ENCODE measurements at places on chromosomes 7 and 10.

- no peak for DNase-seq
Observed at GRCh38 chr7:127287133-127287532, 34.4 kb upstream of the GRM8 start.

GRCh38 chr10:94879214-94879613 lies 59.2 kb upstream of the CYP2C9 start:
- no peak for DNase-seq

DNA sequence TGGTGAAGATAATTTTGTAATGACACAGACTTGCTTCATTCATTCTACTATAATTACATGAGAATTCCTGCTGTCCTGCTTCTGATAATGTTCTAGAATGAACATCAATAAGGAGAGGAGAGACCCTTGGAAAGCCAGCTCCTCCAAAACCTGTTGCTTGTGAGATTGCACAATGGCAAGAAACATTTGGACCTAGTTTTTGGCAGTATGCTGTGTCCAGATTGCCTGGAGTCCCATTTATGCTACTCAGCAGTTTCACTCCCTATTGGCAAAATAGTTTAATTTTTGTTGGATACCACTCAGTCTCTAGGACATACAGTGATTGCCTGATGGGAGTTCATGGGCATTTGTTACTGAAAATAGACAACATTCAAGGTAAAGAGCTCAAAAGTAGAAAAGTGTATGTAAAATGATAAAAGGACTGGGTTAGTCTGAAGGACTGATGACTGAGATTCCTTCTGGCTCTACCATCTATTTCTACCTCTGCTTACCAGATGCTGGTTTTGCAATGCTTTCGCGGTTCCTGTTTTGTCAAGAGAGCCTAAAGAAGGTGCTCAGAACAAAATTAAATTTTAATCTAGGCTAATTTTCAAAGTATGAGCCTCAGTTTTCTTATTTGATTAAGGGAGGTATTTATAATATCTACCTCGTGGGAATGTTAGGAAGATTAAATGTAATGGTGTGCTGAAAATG lies 8.0 kb upstream of the ACTR3B start:
- no peak for DNase-seq

DNA sequence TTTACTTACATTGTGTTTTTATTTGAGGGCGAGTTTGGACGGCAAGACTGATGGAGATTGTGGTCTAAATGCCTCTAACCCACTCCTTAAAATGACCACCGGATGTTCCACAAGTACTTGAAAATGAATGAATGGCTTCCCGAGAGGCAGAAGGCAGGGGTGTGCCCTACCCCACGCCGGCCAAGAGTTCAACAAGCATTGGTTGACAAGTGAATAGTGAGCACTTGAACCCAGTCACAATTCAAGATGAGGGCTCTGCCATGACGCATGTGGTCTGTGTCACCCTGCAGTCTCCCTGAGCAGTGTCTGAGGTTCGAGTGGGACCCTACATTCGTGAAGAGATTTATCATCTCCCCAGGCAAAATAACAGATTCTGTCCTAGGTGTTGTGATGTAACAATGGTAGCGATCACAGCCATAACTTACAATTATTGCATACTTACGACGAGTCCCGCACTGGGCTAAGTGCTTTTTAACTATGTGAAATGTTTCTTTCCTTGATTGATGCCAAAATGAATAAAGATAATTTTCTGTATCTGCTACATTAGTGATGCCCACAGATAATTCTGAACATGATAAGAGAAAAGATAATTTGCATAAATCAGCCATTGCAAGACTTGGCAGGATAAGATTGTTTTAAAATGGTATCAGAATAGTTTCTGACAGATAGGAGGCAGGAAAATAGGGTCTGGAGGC lies 305.4 kb downstream of the WDR37 start:
- no peak for DNase-seq

GRCh38 chr7:43876976-43877745 lies 7.8 kb upstream of the MRPS24 start:
- DNase-seq: no peak

DNA sequence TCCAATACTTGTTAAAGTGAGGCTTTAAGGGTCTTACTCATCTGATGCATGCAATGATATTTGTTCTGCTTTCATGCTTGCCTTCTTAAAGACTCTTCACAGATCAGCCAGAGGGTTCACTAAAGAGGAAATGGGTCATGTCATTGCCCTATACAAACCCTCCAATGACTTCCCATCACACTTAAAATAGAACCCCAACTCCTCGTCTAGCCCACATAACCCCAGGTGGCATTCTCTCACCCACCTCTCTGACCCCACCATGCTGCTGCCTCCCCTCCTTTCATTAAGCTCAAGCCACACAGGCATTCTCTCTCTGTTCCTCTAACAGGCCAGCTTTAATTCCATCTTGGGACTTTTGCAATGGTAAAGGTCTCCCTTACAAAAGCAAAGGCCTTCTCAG lies 253.6 kb downstream of the GRID1 start:
- DNase-seq: no peak

GRCh38 chr10:121679916-121680315 lies 81.7 kb upstream of the FGFR2 start:
- no peak for DNase-seq

GRCh38 chr10:71534568-71535194 lies 138.0 kb downstream of the CDH23 start:
- no peak for DNase-seq

DNA sequence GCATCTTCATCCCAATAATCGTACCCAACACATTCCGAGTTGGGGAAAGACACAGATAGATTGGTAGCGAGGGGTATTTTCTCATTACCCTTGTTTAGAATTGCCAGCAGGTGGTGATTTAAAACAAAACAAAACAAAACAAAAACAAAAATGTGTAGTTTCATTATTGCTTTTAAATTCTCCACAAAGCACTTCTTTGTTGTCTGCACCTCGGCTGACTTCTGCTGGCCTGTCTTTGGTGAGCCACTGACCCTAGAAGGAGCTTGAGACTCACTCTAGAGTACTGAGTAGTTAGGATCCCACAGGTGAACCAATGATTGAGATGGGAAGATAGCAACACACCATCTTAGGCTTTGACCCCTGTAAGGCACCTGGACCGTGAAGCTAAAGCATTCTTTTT lies 105.4 kb upstream of the BET1 start:
- DNase-seq: no peak

GRCh38 chr10:91493313-91493712 lies 83.2 kb downstream of the HECTD2 start:
- no peak for DNase-seq

DNA sequence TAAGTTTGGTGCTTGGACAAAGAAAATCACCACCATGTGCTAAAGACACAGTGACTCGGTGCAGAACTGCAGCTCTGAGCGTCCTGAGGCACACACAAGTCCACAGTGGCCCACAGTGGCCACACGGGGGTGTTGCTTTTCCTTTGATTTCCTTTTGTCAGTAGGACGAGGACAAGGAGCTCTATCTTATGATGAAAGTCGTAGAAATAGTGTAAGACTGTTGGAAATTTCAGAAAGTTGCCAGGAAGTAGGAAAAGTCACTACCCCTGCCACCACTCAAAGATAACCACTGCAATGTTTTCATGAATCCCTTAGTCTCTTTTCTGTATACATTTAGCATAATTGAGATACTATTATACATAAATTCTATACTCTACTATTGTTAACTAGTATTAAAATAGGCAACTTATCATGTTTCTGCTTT lies 146.0 kb downstream of the TNS3 start:
- DNase-seq: no peak

GRCh38 chr10:4070921-4071660 lies 286.1 kb upstream of the KLF6 start:
- DNase-seq: no peak

GRCh38 chr10:120555842-120556532 lies 99.0 kb downstream of the PLPP4 start:
- DNase-seq: no peak

- no peak for DNase-seq
Observed at GRCh38 chr7:104153287-104153686, 54.5 kb downstream of the ORC5 start.

DNA sequence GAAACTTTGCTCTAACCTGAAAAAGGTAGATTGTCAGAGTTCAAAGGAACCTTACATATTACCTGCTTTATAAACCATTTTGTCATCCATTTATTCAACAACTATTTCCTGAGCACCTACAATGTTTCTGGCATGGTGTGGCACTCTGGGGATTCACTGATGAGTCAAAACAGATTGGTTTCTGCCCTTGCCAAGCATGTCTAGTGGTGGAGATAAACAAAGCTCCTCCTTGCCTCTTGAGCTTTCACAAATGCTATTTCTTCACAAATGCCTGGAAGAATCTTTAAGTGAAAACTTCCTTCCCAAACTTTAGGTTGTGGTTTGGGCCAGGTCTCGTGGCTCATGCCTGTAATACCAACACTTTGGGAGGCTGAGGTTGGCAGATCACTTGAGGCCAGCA lies 85.1 kb upstream of the RELN start:
- no peak for DNase-seq

DNA sequence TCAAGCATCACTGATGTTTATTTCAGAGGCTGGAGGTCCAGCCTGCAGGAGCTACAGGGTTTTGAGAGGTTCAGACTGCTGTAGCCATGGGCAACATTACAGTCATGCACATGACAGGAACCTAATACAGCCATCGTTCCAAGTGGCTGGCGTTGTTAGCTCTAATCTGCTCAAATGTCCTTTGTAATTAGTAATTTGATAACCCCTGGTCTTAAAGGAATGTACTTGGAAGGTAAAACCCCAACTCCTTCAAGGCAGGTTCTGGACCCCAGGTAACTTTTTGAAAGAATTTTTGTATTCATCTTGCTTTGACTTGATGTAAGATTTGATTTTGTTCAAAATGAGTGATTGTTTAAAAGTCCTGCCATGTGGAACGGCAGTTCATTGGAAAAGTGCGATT lies 34.7 kb upstream of the FOXI2 start:
- DNase-seq: no peak

DNA sequence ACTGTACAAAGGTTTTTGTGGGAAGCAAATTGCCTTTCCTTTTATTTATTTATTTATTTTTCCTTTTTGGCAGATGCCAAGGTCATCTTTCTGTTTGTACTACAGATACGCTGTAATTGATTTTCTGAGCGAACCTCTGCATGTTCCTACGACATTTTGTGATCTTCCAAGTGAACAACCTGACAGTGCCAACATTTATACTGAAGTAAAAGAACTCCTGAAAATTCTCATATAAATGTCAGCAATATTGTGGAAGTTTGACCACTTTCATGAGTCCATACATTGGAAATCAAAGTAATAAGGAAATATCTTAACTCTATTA lies 86.8 kb upstream of the EEPD1 start:
- no peak for DNase-seq

DNA sequence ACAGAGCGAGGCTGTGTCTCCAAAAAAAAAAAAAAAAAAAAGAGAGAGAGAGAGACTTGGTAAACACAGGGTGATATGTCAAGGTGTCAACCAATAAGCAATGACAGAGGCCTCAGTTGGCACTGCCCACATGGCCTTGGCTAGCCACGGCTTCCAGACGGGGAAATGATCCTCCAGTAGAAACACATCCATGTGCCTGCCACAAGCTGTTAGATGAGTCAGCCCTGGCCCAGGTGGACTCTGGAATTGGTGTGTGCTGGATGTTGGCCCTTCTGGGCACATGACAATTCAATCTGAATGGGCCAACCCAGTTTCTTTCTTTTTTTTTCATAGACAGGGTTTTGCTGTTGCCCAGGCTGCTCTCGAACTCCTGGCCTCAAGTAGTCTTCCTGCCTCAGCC lies 13.7 kb downstream of the RFC2 start:
- no peak for DNase-seq

DNA sequence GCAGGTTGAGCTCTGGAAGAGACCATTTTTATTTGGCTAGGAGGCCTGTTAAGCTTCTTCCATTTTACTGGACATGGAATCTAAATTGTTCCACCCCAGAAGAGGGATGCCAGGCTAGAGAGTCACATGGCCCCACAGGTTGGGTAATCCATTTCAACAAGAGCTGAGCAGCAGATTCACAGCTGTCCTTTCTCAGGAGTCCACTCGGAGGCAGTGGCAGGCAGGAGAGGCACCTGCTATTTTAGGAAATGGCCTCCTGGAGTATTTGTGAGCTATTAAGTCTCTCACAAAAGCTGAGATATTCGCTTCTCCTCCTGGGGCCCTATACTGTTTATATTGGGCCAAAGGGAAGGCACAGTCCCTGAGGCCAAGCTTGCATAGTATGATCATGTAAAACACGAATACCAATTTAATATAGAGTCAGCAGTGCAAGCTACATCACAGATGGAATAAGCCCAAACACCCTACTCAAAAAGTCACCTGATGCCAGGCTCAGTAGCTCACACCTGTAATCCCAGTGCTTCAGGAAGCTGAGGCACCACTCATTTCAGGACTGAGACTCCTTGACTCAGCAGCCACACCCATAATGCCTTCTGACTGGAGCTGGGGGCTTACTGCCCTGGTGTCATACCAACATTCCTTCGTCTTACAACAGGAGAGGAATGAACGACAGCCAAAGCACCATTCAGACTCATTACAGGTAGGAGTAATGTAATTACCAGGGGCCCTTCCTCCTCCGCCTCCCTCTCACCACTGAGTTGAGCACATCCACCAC lies 124.1 kb downstream of the LMBR1 start:
- DNase-seq: no peak

- DNase-seq: no peak
Observed at GRCh38 chr7:132108563-132108962, 467.7 kb downstream of the PLXNA4 start.

GRCh38 chr7:36311539-36311938 lies 78.1 kb upstream of the ANLN start:
- no peak for DNase-seq

GRCh38 chr7:64747802-64748201 lies 46.4 kb upstream of the ZNF138 start:
- DNase-seq: no peak

DNA sequence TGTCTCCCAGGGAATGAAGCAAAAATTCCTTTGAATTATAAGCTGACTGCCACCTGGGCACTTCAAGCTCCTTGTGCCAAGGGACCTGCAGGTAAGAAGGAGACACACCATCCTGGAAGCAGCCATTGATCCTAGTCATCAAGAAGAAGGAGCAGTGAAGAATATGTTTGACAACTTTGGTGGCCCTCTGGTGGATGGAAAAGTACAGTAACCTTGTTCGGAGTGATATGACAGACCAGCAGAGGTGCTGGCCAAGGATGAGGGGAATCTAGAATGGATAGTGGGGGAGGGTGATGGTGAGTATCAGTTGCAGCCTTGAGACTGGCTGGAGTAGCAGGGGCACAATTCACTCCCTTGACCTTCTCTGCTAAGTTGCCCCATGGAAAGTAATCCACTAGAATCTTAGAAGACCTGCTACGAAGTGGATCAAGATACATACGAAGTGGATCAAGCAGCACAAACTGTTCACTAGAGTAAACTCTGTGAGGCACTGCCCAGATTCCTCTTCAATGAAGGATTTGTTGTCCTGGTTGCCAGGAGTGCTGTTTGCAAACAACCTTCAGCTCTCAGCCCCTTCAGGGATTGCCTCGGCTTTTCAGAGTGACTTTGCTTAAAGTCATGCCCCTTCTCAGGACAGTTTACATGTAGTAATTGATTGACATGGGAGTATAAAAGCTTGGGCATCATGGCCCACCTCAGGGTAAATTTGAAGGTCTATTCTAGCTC lies 44.8 kb upstream of the ORC5 start:
- DNase-seq: no peak

DNA sequence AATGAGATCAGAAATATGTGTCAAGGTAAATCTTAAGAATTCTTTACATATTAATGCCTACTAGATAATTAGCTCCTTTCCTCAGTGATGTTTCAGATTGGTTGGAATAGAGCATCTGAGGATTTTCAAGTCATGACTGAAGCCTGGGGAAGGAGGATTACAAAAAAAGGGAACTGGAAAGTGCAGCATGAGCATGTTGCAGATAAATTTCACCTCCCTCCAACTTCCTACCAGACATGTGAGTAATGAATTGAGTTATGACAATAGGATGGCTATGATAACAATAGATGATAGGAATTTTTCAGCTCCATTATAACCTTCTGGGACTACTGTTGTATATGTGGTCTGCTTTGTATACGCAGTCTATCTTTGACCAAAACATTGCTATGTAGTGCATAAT lies 104.2 kb upstream of the RAB18 start:
- no peak for DNase-seq
